ENCODE measurements at places on chromosomes 13 and 19. TPM values are rescaled to one million over a fixed set of nuclear protein-coding genes. Genes with fewer than 3 reads are reported as not detected.
A peak's percentile ranks its signal among the peaks of the same experiment; 100 is the strongest.

The TMC4 gene
- 80.9 TPM for total RNA-seq

The SOX1 gene
- total RNA-seq: not detected

The SMIM17 gene
- not detected for total RNA-seq

The EEF2 gene
- 2,109 TPM for total RNA-seq

The SLC25A41 gene
- total RNA-seq: not detected

The COMP gene
- not detected for total RNA-seq

The CD177 gene
- total RNA-seq: 320 TPM

The OR10H2 gene
- total RNA-seq: not detected

The KL gene
- total RNA-seq: 1.9 TPM

The TPTE2 gene
- total RNA-seq: 0.15 TPM

The KLK7 gene
- total RNA-seq: not detected

The GNA15 gene
- 6.6 TPM for total RNA-seq

The LSR gene
- total RNA-seq: 252 TPM

GRCh38 chr13:91540158-91540736, 141.8 kb downstream of the GPC5 start:
- H3K4me3 ChIP-seq: no peak overlapping the region
- H3K36me3 ChIP-seq: no peaks in the 10 kb centered on the region
- H3K27me3 ChIP-seq: no peaks in the 10 kb centered on the region
- DNase-seq: no peak
- no peaks in the 10 kb centered on the region for H3K4me1 ChIP-seq

GRCh38 chr19:33683881-33684537, 62.3 kb downstream of the CHST8 start:
- H3K4me3 ChIP-seq: no peak overlapping the region
- H3K4me1 ChIP-seq: no peaks in the 10 kb centered on the region
- DNase-seq: no peak
- no peak overlapping the region for H3K27ac ChIP-seq
- no peaks in the 10 kb centered on the region for H3K36me3 ChIP-seq
- no peaks in the 10 kb centered on the region for H3K27me3 ChIP-seq

- DNase-seq: no peak
- H3K27ac ChIP-seq: no peak overlapping the region
These were observed 2.4 kb downstream of the CACNG8 start for GRCh38 chr19:53965091-53965490.

- H3K27me3 ChIP-seq: no peaks in the 10 kb centered on the region
- no peak overlapping the region for H3K4me3 ChIP-seq
- H3K4me1 ChIP-seq: no peaks in the 10 kb centered on the region
- DNase-seq: no peak
- no peak overlapping the region for H3K27ac ChIP-seq
These were observed 54.9 kb downstream of the SIAH3 start for GRCh38 chr13:45796426-45797235.

DNA sequence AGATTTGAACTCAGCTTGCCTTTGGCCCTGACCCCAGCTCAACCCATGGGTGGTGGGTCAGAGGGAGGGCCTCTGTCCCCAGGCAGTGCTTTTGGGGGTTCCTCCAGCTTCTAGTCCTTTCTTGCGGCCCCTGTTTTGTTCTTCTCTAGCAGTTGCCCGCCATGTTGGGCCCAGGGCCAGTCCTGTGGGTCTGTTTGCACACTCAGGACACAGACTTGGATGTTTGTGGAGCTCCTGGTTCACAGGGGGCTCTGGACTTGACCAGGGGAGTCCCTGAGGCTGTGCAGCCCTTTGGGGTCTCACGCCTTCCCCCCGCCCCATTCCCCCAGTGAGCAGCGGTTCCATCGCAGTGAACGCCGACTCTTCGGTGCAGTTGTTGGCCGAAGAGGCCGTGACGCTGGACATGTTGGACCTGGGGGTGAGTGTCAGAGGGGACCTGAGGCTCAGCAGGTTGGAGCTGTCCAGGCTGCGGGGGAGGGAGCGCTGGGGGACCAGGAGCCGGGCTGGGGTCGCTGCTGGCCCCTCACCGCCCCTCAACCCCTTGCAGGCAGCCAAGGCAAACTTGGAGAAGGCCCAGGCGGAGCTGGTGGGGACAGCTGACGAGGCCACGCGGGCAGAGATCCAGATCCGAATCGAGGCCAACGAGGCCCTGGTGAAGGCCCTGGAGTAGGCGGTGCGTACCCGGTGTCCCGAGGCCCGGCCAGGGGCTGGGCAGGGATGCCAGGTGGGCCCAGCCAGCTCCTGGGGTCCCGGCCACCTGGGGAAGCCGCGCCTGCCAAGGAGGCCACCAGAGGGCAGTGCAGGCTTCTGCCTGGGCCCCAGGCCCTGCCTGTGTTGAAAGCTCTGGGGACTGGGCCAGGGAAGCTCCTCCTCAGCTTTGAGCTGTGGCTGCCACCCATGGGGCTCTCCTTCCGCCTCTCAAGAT, 2.5 kb downstream of the ATP5F1D start:
- no peaks in the 10 kb centered on the region for H3K36me3 ChIP-seq
- H3K4me3 ChIP-seq: peak overlapping the region; percentile 10
- DNase-seq: peak; percentile 91
- H3K4me1 ChIP-seq: peaks cover 34% of the 10 kb centered on the region

DNA sequence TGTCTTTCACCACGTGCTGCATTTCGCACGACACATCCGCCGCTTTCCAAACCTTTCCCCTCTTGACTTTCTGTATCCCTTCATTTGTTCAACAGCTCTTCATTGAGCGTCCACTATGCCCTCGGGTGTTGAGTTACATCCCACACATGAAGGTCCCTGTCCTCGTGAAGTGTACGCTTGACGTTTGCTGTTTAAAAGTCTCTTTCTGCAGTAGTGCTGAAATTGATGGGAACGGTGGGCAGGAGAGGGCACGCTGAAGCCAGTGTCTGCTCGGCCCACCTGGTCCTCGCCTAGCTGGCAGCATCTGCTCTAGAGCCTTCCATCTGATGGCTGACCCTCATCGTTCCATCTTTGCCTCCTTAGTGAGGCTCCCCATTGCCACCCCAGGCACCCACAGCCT, 55.6 kb upstream of the AMER2 start:
- H3K4me3 ChIP-seq: no peak overlapping the region
- no peaks in the 10 kb centered on the region for H3K36me3 ChIP-seq
- no peak overlapping the region for H3K27ac ChIP-seq
- no peaks in the 10 kb centered on the region for H3K4me1 ChIP-seq
- H3K27me3 ChIP-seq: no peaks in the 10 kb centered on the region

GRCh38 chr19:7267792-7268704, 26.2 kb downstream of the INSR start:
- no peaks in the 10 kb centered on the region for H3K27me3 ChIP-seq
- peak; percentile 66 for DNase-seq
- peaks cover 3% of the 10 kb centered on the region for H3K36me3 ChIP-seq
- peak overlapping the region; percentile 41 for H3K27ac ChIP-seq

GRCh38 chr19:13902993-13903555, 2.8 kb downstream of the BRME1 start:
- no peak overlapping the region for H3K27ac ChIP-seq
- DNase-seq: no peak
- no peaks in the 10 kb centered on the region for H3K36me3 ChIP-seq
- H3K4me1 ChIP-seq: no peaks in the 10 kb centered on the region
- no peaks in the 10 kb centered on the region for H3K27me3 ChIP-seq

- peaks cover 91% of the 10 kb centered on the region for H3K27me3 ChIP-seq
- H3K4me3 ChIP-seq: peak overlapping the region; percentile 15
- DNase-seq: no peak
- no peaks in the 10 kb centered on the region for H3K36me3 ChIP-seq
- no peak overlapping the region for H3K27ac ChIP-seq
These were observed 2.1 kb downstream of the POU4F1 start for GRCh38 chr13:78601124-78601873.

DNA sequence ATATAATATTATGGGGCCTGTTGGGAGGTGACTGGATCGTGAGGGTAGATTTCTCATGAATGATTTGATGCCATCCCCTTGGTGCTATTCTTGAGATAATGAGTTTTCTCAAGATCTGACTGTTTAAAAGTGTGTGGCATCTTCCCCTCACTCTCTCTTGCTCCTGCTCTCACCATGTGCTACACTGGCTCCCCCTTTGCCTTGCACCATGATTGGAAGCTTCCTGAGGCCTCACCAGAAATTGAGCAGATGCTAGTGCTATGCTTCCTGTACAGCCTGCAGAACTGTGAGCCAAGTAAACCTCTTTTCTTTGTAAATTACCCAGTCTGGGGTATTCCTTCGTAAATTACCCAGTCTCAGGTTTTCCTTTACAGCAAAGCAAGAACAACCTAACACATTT, 1.8 kb upstream of the ZNF599 start:
- H3K36me3 ChIP-seq: no peaks in the 10 kb centered on the region
- no peak overlapping the region for H3K4me3 ChIP-seq
- H3K27ac ChIP-seq: no peak overlapping the region
- no peaks in the 10 kb centered on the region for H3K4me1 ChIP-seq
- no peak for DNase-seq
- H3K27me3 ChIP-seq: no peaks in the 10 kb centered on the region

GRCh38 chr19:31583148-31583547, 233.9 kb upstream of the TSHZ3 start:
- no peaks in the 10 kb centered on the region for H3K4me1 ChIP-seq
- no peak overlapping the region for H3K27ac ChIP-seq
- DNase-seq: no peak
- H3K27me3 ChIP-seq: no peaks in the 10 kb centered on the region
- no peak overlapping the region for H3K4me3 ChIP-seq
- H3K36me3 ChIP-seq: no peaks in the 10 kb centered on the region

- no peaks in the 10 kb centered on the region for H3K27me3 ChIP-seq
- H3K4me1 ChIP-seq: no peaks in the 10 kb centered on the region
- no peaks in the 10 kb centered on the region for H3K36me3 ChIP-seq
- DNase-seq: no peak
These were observed 290.2 kb upstream of the MAB21L1 start for GRCh38 chr13:35766663-35767062.

DNA sequence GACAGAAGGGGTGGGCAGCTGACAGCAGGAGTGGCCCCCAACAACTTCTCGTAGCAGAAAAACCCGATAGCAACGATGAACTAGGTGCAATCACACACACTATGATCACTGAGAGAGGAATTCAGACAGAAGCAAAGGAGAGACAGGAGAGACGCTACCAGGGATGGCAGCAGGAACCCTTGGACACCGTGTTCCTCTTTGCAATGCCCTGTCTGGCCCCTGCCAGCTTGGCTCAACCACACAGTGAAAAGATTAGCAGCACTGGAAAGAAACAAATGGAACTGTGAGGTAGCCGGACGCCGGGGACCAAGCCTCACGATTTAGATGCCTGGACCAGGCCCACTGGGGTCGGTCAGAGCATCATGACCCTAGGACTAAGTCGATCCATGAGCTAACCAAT, 23.6 kb downstream of the DCAF15 start:
- no peaks in the 10 kb centered on the region for H3K27me3 ChIP-seq
- H3K4me1 ChIP-seq: peaks cover 7% of the 10 kb centered on the region
- no peak for DNase-seq
- peaks cover 3% of the 10 kb centered on the region for H3K36me3 ChIP-seq
- H3K4me3 ChIP-seq: no peak overlapping the region

- DNase-seq: no peak
- H3K27ac ChIP-seq: no peak overlapping the region
- no peaks in the 10 kb centered on the region for H3K27me3 ChIP-seq
- no peak overlapping the region for H3K4me3 ChIP-seq
- peaks cover 4% of the 10 kb centered on the region for H3K36me3 ChIP-seq
These were observed 7.1 kb downstream of the RBM26 start for GRCh38 chr13:79398915-79399314.

- no peaks in the 10 kb centered on the region for H3K4me1 ChIP-seq
- H3K27ac ChIP-seq: no peak overlapping the region
- peaks cover 15% of the 10 kb centered on the region for H3K36me3 ChIP-seq
- no peaks in the 10 kb centered on the region for H3K27me3 ChIP-seq
These were observed 17.9 kb downstream of the COG3 start for GRCh38 chr13:45482571-45483173.

GRCh38 chr19:15813916-15814315, 1.5 kb downstream of the OR10H1 start:
- H3K4me3 ChIP-seq: no peak overlapping the region
- no peaks in the 10 kb centered on the region for H3K27me3 ChIP-seq
- H3K27ac ChIP-seq: no peak overlapping the region
- no peaks in the 10 kb centered on the region for H3K4me1 ChIP-seq
- no peak for DNase-seq

- H3K36me3 ChIP-seq: peaks cover 26% of the 10 kb centered on the region
- no peak for DNase-seq
- no peak overlapping the region for H3K4me3 ChIP-seq
- H3K27ac ChIP-seq: no peak overlapping the region
These were observed 27.7 kb upstream of the EPHX3 start for GRCh38 chr19:15259907-15260306.

DNA sequence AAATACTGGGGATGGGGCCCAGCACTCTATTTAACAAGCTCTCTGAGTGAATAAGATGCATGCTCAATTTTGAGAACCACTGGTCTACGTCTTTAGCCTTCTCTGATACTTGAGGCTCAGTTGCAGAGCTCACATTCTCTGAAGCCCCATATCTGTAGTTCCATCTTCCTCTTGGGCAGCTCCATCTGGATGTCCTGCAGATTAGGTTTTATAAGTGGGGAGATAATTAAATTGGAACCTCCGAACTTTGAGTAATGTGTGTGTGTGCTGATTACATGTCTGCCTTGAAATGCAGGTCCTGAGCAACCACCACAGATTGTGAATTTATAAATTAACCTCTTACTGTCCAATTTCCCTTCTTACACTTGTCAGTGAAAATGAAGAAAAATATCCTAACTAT, 7.2 kb upstream of the RASL11A start:
- H3K4me3 ChIP-seq: no peak overlapping the region
- no peak overlapping the region for H3K27ac ChIP-seq
- H3K36me3 ChIP-seq: no peaks in the 10 kb centered on the region

- no peaks in the 10 kb centered on the region for H3K4me1 ChIP-seq
- DNase-seq: no peak
These were observed 935 bp downstream of the CRB3 start for GRCh38 chr19:6465006-6465405.

DNA sequence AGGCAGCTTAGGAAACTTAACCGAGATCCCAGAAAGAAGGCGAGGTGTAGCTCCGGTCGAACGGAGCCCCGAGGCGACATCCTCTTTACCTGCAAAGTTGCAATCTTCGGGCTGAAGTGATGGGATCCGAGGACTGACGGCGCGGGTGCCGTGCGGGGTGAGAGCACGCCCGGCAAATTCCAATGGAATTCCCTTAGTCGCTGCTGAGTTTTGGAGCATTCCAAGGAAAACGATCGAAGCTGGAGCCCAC, 141 bp downstream of the TRPC4 start:
- H3K4me3 ChIP-seq: peak overlapping the region; percentile 16
- no peaks in the 10 kb centered on the region for H3K36me3 ChIP-seq
- peaks cover 22% of the 10 kb centered on the region for H3K27me3 ChIP-seq
- H3K4me1 ChIP-seq: no peaks in the 10 kb centered on the region

DNA sequence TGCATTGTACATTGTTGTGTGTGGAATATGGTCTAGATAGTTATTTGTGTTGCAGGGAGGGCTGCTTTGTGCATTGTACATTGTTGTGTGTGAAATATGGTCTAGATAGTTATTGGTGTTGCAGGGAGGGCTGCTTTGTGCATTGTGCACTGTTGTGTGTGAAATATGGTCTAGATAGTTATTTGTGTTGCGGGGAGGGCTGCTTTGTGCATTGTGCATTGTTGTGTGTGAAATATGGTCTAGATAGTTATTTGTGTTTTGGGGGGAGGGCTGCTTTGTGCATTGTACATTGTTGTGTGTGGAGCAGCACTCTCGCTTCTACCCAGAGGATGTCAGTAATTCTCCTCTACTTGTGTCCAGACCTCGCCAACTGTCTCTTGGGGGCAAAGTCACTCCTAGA, 36.3 kb upstream of the ZNF835 start:
- H3K36me3 ChIP-seq: no peaks in the 10 kb centered on the region
- no peak overlapping the region for H3K4me3 ChIP-seq
- no peak for DNase-seq
- no peaks in the 10 kb centered on the region for H3K27me3 ChIP-seq

- H3K27ac ChIP-seq: no peak overlapping the region
- no peak overlapping the region for H3K4me3 ChIP-seq
- H3K4me1 ChIP-seq: no peaks in the 10 kb centered on the region
- no peaks in the 10 kb centered on the region for H3K36me3 ChIP-seq
These were observed 26.3 kb downstream of the CYP4F2 start for GRCh38 chr19:15871570-15871969.

Data from colonic mucosa (tissue), 4 donors.